ENCODE measurements at places on chromosomes 11 and 22. TPM values are rescaled to one million over a fixed set of nuclear protein-coding genes. Genes with fewer than 3 reads are reported as not detected.

GRCh38 chr22:28942801-28943500, 59.6 kb downstream of the ZNRF3 start:
- DNase-seq = no peak

GRCh38 chr11:22670830-22671229, 4.4 kb downstream of the GAS2 start:
- DNase-seq = peak; percentile 6

The MRGPRX3 gene
- not detected for total RNA-seq

The IL10RA gene
- 0.09 TPM for total RNA-seq

The OR52A1 gene
- not detected for total RNA-seq

The HSCB gene
- 59.0 TPM for total RNA-seq
